Ecto neural progenitor cell (in vitro differentiated cells): ENCODE measurements at places on chromosomes 11 and 22.

DNA sequence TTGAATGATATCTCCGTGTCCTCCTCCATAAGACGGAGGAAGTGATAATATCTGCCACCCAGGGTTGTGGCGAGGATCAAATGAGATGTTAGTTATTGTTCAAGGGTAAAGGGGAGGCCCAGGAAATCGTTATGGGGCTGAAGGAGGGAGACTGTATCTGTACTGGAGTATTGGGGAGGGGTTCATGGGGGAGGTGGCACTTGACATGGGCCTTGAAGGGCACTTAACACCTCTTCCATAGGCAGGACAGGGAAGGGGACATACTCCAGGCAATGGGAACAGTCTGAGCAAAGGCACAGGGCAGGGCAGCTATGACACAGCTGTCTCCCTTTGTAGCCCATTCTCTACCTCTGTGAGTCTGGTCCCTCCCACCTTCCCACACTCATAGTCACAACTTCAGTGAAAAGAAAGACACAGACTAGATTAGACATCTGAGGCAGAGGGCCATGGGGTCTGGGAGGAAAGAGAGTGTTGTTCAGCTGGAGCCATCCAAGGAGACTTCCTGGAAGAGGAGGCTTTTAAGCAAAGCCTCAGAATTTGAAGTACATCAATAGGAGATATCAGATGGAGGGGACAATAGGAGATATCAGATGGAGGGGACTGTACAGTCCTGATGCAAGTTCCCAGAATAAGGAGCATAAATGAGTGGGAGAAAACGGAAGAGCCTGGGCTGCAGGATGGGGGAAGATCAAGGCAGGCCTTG is 15.8 kb upstream of the DGKZ start:
- DNase-seq: no peak

- DNase-seq: no peak
Measured at GRCh38 chr11:120211522-120212258, 858 bp downstream of the OAF start.

DNA sequence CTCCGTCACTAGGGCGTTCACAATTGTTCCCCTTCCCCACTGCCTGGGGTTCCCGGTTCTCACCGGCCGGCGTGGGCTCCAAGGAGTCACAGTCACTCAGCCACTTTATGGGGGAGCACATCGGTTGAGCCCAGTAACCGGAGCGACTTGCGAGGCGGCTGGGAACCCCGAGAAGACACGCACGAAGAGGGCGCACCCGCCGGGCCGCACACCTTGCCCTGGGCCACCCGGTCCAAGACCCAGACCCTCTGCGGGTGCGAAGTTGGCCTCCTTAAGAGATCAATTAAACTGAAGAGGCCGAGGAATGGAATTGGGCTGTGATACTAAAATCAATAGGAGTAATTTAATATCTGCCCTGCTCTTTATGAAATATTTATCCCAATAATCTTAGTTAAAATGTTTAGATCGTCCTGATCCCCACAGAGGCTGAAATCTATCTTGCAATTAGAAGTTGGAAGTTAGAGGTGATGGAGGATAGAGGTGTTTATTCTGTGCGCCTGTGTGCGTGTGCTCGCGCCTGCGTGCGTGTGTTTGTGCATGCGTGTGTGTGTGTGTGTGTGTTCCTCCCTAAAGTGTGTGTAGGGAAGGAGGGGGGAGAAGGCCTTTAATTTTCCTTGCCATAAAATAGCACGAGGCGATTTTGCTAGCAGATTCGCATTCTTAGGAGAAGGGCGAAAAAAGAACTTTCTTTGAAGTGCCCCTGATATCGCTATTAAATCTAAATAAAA is 954 bp upstream of the MN1 start:
- no peak for DNase-seq

- DNase-seq: no peak
Measured at GRCh38 chr11:62001450-62002191, 34.2 kb upstream of the FTH1 start.

DNA sequence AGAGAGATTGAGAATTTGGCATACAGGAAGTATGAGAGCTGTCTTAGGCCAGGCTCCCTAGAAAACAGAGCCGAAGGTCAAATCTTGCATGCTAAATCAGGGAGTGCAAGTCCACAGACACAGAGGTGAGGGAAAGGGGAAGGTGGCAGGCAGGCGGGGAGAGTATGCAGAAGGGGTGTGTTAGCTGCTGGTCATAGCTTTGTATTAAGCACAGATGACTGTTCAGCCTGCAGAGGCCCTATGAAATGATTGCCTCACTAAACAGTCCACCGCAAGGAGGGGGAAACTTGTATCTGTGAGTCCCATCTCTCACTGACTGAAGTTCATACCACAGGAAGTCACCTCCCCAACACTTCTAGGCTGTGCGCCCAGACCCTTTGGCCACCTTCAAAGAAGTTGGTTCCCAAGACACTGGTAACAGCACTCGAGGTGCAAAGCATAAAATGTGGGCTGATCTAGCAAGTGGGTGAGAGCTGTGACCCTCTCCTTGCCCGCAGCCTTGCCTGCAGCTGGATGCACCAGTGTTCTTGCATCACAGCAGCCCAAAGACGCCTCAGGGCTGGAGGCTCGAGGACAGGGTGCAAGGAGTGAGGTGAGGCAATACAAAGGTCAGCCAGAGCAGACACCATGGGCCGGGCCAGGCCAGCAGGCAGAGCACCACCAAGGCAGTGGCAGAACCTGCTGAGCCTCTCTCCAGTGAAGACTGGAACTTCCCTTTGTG is 115.3 kb upstream of the TBCEL start:
- no peak for DNase-seq

DNA sequence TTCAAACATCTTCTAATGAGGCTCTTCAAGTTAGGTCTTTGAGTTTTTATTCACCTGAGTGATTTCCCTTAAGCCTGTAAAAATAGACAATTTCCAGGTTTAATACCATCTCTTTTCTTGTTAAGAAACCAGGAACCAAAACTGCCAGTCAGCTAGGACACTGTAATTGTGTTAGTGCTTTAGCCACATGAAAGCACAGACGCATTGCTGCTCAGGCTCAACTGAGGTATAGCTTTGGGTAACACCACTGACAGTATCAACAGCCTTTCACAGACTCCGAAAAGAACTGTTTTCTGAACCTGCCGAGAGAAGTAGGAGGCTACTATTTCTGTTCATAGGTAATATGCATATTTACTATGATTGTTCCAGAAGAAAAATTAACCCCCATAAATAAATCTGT is 768.7 kb downstream of the ETS1 start:
- DNase-seq: no peak

DNA sequence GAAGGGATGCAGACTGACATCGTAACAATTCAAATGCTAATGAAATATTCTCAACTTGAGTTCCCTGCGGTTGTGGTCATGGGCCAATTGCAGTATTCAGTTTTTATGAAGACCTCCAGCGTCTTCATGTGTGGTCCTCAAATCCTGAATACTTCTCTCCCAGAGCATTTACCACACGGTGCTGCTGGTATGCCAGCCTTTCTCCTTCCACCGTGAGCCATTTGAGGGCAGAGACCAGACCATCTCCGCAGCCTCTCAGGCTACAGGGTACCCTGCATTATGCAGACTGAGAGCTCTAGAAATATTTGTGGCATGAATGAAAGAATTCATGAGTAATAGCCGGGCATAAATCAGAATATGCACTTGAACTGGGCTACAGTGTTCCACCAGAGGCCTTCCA is 289.7 kb downstream of the ST3GAL4 start:
- DNase-seq: no peak

GRCh38 chr11:76824980-76825725 is 35.6 kb upstream of the ACER3 start:
- peak; percentile 44 for DNase-seq

DNA sequence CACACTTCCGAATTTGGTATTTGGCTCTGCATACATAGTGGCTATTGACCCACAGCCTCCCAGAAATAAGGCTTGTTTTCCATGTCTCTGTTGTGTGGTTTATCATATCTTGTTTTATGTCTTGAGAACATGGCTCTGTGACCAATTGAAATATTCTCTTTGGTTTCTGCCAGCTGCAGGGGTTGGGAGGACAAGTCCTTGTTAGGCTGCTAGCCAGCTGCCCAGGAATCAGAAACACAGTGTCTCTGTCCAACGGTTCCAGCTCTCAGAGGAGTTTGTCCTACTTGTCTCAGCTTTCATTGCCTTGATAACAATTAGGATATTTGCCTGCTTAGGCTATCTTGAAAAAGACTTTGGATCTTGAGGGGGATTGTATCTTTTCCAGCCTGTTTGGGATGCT is 6.0 kb upstream of the SLC7A4 start:
- no peak for DNase-seq

GRCh38 chr11:83815736-83816135 is 529.6 kb upstream of the CCDC90B start:
- no peak for DNase-seq

GRCh38 chr22:25362215-25362882 is 142.9 kb downstream of the CRYBB2 start:
- DNase-seq: peak; percentile 86

- DNase-seq: no peak
Measured at GRCh38 chr11:680476-680875, 14.5 kb downstream of the DEAF1 start.

GRCh38 chr11:45106440-45106839 is 40.0 kb upstream of the PRDM11 start:
- peak; percentile 36 for DNase-seq

DNA sequence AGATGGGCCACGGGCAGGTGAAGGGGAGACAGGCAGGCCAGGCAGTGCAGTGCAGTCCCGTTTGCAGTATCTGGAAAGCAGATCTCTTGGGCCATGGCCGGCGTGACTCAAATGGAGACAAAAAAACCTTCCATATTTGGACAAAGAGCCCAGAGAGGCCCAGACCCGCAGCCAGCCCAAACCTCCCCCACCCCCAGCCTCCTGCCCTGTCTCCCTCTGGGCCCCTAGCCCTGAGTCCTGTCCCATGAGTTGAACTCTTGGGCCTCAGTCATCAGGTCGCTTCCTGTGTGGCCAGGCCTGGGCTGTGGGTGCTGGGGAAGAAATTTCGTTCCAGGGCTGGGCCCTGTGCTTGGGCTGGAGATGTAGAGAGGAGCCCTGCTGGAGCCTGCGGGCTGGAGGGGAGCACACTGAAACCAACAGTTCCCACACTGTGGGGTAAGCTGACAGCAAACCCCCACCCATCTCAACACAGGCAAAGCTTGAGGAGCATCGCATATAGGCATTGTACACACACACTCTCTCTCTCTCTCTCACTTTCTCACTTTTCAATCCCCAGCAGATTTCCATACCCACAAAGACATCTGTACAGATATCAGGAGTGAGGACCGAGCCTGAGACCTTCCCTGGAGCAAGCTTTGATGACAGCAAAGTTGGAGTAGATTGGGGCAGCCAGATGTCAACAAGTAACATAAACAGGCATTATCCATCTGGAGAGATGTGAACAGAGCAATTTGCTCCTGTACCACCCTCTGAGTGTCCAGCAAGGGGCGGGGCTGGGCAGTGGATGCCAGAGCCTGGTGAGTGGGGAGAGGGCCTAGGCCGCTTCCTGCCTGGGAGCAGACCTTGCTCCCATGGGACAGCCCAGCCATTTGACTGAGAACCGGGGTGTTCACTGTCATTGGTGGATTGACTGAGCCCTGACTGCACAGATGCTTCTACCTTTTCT is 17.2 kb downstream of the ARHGEF17 start:
- no peak for DNase-seq

GRCh38 chr11:33643167-33643824 is 57.3 kb downstream of the C11orf91 start:
- no peak for DNase-seq

DNA sequence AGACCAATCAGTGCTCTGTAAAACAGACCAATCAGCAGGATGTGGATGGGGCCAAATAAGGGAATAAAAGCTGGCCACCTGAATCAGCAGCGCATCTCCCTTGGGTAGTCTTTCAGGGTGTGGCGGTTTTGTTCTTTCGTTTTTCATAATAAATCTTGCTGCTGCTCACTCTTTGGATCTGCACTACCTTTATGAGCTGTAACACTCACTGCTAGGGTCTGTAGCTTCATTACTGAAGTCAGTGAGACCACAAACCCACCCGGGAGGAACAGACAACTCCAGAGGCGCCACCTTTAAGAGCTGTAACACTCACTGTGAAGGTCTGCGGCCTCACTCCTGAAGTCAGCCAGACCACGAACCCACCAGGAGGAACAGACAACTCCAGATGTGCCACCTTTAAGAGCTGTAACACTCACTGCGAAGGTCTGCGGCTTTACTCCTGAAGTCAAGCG is 175.5 kb upstream of the PDGFD start:
- no peak for DNase-seq

DNA sequence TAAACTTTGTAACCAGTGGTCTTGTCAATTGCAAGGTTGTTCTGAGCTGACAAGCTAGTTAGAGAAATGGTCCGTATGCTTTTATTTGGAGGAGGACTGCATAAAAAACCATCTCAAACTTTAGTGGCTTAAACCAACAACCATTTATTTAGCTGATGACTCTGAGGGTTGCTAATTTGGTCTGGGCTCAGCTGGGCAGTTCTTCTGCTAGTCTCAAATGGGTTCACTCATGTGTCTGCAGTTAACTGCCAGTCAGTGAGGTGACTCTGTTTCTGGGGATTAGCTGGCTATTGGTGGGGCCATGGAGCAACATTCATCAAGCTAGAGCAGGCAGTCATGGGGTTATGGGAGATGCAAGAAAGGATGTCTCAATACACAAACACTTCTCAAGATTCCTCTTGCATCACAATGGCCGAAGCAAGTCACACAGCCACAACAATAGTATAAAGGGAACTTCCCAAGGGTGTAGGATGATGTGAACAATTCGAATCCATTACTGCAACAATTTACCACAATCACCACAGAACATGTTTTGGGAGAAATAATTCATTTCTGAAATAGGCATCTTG is 521.9 kb downstream of the INSC start:
- DNase-seq: no peak

DNA sequence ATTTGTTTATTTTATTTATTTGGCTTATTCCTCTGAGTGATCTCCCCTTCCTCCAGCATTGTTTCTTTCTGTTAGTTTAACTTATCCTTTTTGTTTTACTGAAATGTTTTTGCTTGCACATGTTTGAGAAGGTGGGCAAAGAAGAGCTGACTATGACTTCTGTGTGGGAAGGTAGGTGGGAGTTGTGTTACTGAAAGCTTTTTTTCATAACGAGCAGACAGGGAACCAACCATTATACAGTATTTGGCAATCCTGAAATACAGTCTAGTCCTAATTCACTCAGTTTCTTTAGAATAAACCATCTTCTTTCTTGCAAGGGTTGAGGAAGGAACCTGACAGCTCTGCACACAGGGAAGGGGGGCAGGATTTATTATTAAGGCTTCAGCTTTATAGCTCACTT is 37.0 kb upstream of the PAK1 start:
- no peak for DNase-seq

- no peak for DNase-seq
Measured at GRCh38 chr11:69587454-69588090, 53.4 kb upstream of the CCND1 start.
